ENCODE measurements at places on chromosomes 7 and 10.
A peak's percentile ranks its signal among the peaks of the same experiment; 100 is the strongest.

DNA sequence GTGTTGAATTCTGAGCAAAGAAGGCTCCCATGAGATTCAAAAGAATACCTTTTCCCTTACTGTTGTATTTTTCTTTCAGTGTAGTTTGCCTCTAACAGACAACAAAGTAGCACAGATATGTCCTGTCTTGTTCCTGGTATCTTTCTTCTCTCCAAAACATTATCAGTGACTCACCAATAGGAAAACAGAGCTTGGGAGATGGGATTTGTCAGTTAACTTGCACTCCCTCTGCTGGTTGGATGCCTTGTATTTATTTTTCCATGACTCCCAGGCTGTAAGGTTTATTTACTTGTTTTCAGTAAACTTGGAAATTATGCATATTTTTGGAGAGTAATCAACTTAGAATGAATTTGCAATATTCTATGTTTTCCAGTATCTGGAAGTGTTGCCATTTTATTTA lies 129.7 kb downstream of the SAMD9 start:
- DNase-seq, result no peak

DNA sequence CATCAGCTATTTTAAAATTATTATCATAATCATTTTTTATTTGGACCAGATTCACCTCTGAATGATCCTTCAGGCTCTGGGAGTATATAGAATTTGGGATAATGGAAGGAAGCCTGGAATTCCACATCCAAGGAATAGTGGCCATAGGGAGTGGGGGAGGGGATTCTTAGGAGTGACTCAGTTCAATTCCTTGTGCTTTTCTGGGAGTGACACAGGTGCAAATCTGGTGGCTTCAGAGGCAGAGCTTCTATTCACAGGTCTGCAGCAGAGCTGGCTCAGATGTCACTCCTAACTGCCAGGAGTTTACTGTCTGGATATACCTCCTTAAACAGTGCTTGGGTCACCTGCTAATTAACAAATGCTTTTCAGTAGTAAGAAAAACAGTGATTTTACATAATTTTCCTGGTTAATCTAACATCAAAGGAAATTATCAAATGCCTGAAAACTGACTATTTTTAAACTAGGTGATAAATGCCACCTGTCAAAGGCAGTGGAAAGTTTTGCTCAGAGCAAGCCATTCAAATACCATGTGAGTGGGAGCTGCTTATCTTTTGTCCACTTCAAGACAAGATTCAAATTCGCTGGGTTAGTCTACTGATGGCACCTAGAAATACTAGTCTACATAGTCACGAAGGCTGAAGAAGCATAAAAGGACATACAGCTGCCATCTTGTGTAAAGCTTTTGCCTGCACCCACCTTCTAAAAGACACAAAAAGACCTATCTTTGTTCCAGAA lies 106.7 kb upstream of the LAMB4 start:
- DNase-seq, result no peak

DNA sequence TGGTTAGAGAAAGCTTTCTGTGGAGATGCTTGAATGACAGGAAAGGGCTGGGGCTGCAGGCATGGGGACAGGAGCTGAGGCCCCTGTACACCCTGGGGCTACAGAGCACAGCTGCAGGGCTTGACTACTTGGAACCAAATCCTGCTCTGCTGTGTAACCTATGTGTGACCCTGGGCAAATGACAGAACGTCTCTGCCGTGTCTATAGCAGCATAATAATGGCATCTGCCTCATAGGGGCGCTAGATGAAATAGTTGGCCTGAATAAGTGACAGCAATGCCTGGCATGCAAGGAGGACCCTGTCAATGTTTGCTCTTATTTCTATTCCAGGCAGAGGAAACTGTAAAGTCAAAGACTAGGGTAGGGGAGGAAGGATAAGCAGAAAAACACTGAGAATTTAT lies 254.0 kb downstream of the USP6NL start:
- no peak for DNase-seq

DNA sequence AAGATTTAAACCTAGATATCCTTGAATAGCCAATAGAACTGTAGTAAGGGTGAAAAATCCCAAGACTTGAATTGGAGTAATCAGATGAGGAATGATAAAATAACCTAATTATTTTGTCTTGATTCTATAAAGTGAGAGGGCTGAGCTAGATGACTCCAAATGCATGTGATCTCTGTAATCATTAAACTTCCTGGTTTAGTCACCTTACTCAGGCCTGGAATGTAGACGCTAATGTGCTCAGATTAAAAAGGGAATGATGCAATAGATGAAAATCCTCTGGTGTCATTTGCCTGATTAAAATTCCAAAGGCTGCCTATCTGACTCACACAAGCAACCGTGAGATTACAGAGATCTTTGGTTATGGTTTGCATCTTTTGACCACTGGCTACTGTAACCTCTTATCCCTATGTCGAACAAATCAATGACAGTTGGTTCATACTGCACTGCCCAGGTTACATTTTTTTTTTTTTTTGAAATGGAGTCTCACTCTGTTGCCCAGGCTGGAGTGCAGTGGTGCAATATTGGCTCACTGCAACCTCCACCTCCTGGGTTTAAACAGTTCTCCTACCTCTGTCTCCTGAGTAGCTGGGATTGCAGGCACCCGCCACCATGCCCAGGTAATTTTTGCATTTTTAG lies 2.9 kb upstream of the HKDC1 start:
- no peak for DNase-seq

DNA sequence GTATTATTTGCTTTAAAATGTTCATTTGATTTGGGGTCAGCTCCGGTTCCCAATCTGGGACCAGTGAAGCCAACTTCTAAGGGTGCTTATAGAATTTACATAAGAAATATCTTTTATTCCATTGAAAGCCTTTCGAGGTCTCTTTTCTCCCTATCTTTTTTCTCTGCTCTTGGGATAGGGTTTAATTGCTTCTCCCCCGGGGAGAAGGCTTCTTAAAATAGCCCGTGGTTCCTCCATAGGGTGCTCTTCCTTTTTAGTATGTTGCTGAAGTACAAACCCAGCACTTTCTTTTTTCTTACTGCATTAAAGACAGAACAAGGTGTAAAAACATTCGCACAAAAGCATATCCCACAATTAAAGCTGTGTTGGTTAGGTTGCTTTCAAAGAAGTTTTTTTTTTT lies 107.5 kb downstream of the POU6F2 start:
- DNase-seq, result no peak

- no peak for DNase-seq
Observed at GRCh38 chr10:88374392-88375175, 208.5 kb downstream of the RNLS start.

DNA sequence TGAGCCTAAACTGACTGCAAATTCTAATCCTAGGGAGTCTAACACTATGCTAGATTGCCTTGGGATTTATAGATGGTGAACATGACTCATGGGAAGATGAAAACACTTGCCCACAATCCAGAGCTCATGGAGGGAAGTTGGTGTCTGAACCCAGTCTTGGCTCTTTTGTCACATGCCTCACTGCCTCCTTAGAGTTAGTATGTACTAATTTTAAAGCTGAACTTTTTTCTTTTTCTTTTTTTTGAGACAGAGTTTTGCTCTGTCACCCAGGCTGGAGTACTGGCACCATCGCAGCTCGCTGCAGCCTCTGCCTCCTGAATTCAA lies 14.4 kb downstream of the MRPL32 start:
- DNase-seq, result no peak

- DNase-seq, result no peak
Observed at GRCh38 chr10:103575416-103576075, 82.0 kb downstream of the NEURL1 start.

DNA sequence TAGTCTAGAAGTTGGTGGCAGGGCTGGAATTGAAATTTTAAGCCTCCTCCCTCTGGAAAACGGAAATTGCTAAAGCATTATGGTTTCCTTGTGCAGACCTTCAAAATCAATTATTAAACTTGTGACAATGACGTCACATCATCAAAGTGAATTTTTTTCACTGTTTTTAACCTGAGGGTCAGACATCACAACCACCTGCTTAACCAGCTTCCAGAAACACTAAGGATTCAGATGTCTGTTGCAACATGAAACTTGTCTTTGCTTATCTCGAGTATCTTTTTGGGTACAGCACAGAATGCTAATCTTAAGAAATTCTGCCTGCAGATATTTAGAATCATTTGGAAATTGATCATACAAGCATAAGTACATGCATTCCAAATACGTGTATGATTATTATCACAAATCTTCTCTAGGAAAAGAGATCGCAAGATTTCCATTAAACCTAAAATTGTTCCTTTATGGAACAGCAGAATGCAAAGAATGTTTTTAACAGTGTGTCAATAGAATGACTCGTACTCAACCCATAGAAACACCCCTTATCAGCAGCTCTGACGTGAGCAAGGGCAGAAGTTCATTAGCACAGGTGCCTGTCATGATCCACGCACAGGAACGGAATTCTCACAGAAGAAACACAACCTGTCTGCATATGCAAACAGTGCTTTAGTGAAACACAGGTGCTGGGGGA lies 4.1 kb upstream of the GTPBP4 start:
- no peak for DNase-seq

DNA sequence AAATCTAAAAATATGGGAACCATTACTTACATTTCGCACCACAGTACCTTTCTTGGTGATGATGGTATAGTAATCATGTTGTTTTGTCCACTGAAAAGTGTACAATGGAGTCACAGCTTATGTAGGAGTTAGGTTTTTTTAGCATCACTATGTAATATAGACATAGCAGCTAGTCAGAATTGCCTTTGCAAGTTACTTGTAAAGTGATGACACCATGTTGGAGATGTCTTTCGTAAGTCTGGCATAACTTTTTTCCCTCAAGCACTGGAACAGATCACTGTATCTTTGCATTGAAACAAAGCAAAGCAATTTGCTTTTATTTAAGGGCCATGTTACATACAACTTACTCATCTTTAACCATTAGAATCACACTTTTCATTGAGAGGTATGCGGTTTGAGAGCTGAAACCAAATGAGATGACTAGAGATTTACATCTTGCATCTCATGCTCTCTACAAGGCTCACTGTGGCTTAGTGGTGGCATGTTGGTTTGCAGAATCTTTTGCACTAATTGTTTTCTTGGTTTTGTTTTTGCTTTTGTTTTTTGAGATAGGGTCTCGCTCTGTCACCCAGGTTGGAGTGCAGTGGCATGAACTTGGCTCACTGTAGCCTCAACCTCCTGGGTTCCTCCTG lies 18.3 kb downstream of the UBN2 start:
- DNase-seq, result no peak

DNA sequence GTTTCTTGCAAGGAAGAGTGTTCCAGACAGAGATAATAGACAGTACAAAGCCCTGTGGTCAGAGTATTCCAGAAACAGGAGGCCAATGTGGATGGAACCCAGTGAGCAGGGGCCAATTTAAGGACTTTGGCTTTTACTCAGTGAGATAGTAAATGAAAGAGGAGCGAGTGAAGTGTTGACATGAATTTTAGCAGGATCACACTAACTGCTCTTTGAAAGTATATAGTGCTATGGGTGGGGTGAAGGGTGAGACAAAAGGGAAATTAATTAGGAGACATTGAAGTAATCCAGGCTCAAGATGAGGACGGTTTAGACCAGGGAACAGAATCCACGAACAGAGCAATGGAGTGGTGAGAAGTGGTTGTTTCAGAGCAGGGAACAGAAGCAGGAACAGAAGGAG lies 62.2 kb upstream of the TES start:
- no peak for DNase-seq

DNA sequence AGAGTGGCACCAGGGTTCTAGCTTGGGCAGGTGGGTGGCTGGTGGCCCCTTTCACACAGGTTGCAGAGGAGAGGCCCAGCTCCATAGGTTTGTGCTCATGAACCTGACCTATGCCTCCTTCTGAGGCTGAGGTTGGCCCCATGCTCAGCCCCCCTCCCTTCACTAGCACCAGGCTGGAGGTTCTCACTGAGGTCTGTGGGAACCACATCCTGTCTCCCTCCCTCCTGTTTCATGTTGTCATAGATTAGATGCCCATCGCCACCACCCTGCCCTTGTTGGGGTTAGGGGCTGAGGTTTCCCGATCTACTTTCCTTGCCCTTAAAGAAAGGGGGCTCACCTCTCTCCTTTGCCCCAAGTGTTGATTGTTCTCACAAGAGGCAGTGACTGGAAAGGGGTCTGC lies 14.7 kb downstream of the NEUROG3 start:
- no peak for DNase-seq

GRCh38 chr10:110226926-110227641 lies 19.7 kb downstream of the MXI1 start:
- DNase-seq, result peak; percentile 95

DNA sequence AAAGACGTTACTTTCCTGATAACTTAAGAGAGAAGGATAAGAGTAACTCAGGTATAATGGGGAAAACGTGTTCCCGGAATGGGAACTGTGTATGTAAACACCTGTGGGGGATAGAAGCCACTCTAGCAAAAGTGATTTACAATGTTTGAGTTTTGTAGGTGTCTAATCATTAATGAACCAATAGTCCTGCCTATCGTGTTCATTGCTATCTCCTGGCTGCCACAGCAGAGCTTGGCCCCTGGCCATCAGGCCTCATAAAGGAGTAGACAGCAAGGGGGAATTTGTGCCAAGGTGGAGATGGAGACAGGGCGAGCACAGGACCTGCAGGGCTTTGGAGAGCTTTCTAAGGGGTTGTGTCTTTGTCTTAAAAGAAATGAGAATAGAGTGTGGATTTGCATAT lies 102.1 kb downstream of the GAD2 start:
- no peak for DNase-seq

DNA sequence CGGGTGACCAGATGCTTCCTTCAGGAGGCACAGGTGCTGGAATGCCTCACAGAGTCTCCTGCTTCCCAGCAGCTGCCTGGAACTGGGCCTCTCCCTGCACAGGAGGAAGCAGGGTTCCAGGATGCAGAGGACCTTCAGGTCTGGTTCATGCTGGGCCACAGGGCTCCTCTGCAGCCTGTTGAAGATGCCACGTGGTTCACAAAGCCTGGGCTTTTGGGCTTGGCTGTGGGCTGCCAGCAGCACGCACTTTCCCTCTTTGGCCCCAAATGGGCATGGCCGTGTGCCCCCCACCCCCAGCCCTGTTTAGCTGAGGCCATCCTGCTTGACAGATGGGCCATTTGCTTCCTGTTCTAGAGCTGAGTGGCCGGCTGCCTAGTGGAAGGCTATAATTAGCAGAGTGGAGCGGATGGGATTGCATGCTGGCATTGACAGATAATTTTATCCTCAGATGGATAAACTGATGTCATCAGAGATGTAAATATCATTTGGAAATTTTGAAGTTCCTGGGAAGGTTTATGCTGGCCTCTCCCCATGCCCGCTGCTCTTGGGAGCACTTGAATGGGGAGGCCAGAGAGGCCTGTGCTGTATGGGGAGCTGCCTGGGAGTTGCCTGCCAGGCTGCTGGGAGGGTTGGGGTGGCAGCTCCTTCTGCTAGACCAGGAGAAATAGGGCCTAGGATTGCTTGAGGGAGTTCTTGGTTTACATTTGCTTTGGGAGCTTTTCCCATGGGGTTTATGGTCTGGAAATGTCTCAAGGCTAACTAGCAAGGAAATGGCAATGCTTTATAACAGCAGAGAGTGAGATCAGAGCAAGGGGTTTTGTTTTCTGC lies 28.2 kb downstream of the TSPAN15 start:
- DNase-seq, result no peak

DNA sequence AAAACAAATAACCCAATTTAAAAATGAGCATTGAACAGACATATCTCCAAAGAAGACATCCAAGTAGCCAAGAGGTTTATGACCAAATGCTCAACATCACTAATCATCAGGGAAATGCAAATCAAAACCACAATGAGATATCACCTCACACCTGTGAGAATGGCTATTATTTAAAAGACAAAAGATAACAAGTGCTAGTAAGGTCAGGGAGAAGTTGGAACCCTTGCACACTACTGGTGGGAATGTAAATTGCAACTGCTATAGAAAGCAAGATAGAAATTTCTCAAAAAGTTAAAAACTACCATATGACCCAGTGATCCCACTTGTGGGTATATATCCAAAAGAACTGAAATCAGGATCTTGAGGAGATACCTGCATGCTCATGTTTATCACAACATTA lies 49.5 kb downstream of the SGMS1 start:
- DNase-seq, result no peak

GRCh38 chr10:6050801-6051445 lies 11.2 kb downstream of the IL2RA start:
- peak; percentile 94 for DNase-seq

Measured in spleen (tissue), 13 donors.